ENCODE measurements at places on chromosomes 13 and 19.

DNA sequence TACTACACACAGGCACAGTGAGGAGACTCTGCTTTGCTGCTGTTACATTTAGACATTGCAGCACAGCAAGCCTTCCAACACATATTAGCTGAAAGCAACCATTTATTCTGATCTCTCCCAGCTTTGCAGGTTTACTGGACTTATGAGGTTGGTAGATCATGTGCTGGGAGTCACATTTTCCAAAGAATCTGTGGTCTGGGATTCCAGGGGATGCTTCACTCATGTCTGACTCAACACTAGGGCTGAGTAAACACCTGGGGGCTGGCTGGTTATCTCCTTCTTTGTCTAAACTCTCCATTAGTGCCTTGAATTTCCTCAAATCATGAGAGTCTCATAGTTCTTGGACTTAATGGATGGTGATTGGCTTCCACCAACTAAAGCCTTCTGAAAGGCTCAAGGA, 5.4 kb upstream of the LGALS13 start:
- no peak for DNase-seq

DNA sequence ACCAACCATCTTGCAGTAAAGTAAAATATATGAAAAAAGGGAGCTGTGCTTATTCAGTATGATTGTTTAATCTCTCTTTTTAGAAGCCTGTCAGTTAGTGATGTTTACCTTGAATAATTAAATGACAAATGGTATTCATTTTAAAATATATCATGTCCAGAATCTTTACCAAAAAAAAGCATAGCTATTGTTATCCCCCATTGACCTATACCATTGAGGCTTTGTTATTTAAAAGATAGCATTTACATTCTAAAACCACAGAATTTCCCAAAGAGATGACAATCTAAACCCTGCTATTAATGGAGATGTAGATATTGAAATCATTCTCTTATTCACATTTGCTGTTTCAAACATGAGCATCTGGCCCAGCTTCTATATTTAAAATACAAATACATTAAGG, 2.2 kb downstream of the CNMD start:
- no peak for DNase-seq

DNA sequence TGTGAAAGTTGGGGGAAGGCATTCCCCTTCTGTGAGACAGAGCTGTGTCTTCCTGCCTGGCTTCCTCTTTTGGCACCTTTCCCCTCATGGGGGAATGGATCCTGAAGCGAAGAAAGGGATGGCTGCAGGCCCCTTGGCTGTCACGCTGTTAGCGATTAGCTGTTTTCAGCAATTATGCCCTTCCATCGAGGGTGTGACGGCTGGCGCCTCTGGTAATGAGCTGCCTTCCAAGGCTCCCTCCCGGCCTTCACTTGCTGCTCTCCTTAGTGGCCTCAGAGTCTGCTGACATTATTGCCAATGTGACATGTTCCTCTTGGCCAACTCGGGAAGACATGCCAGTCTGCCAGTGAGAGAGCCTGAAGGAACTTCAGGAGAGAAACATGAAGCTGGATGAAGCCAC, 162.1 kb downstream of the ZIC5 start:
- no peak for DNase-seq

DNA sequence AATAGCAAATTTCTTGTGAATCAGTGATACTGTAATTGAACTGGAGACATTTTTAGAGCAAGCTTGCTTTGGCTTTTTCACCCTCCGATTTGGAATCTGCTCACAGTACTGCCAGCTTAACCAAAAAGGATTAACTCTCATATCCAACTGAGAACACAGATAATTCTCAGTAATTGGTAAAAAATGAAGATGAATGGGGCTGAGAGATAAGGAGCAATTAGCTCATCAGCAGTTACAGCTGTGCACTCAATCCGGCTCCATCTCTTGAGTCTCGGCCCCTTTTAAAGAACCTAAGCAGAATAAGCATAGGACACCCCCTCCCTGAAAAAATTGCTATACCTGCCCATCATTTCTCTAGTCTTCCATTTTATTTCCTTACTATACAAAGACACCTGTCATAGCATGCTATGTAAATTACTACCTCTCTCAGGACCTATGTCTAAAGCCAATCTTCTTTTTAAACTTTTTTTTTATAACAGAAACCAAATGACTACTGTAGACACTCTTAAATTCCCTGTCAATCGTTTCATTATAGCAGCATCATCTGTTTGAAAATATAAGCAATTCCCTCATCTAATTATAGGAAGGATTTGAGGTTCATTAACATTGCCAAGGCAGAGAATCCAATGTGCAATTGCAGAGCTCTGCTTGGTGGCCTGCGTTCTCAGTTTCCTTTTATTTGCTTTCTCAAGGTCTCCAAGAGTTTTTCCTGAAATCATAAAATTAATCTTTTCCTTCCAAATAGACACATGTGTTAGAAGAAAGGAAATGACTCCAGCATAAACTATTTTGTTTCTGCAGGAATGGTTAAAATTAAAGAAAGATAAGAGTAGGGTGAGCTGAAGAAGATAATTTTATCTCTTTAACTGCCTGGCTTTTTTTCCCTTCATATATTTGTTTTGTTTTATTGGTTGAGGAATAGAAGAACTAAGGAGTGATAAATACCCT, 242.1 kb downstream of the DACH1 start:
- no peak for DNase-seq

DNA sequence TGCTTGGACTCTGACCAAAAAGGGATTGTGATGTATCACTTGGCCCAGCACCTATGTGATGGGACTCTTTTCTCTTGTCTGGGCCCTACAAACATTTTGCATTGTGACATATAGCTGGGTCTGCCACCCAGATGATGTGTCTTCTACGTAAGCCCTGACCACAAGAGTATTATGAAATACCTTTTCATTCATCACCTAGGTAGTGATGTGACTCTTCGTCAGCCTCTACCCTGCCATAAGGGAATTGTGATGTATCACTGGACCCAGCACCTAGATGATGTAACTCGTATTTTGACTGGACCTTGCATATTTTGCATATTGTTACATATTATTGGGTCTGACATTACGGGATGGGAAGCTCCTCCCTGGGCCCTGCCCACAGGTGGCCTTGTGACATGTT, 29.7 kb upstream of the ZNF681 start:
- no peak for DNase-seq

DNA sequence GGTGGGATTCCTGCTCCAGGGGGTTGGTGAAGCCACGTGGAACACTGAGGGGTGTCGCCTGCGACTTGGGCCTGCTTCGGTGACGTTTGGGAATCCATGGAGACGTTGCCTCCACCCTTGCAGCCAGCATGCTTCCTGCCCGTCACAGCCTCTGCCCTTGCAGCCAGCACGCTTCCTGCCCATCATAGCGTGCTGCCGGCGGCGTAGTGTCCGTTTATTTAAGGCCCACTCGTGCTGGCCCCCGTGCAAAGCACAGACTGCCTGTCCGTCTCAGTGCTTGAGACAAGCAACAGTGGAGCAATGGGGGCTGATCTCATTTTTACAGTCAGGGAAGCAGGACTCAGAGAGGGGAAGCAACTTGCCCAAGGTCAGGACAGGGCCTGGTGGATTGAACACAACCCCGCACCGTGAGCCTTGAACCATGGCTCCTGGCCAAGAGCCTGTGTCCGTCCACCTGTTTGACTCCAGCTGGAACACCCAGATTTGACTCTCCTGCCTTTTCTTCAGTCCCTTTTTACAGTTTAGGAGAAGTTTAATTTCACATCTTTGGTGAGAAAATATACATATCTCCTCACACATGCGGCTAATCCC, 149.6 kb downstream of the TEX29 start:
- no peak for DNase-seq

- DNase-seq: peak; percentile 80
Measured at GRCh38 chr19:13102666-13103580, at the start of gene LYL1. Gene LYL1, minus strand, starts transcription at chr19:13102858. Its CDS starts 1,687 bp downstream, at chr19:13101171.

GRCh38 chr19:2274931-2275535, 6.9 kb downstream of the PEAK3 start:
- peak; percentile 71 for DNase-seq

GRCh38 chr19:45164577-45165335, 4.0 kb upstream of the NKPD1 start:
- DNase-seq: peak; percentile 89

GRCh38 chr19:39807846-39808364, 26.1 kb downstream of the DYRK1B start:
- DNase-seq: no peak

- DNase-seq: no peak
Measured at GRCh38 chr19:10368101-10368803, 12.1 kb downstream of the TYK2 start.

- peak; percentile 54 for DNase-seq
Measured at GRCh38 chr13:25375727-25376358, 4.1 kb downstream of the ATP8A2 start.

- DNase-seq: no peak
Measured at GRCh38 chr13:40306817-40307216, 359.6 kb downstream of the FOXO1 start.

DNA sequence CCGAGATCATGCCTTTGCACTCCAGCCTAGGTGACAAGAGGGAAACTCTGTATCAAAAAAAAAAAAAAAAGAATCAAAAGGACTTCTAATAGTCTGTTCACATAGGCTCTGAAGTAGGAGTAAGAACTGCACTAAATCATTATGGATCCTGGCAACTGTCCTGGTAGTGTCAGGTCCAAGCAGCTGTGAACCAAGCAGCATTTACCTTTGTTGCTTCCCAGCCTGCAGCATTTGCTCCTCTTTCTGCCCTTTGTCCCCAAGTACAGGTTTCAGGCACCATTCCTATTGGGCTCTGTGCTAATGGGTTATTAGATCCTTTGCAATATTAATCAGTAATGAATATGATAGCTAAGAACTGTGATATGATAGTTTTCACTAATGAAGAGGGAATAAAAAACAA, 77.4 kb upstream of the NBEA start:
- DNase-seq: no peak

GRCh38 chr13:48038761-48039160, 1.2 kb downstream of the NUDT15 start:
- peak; percentile 24 for DNase-seq

DNA sequence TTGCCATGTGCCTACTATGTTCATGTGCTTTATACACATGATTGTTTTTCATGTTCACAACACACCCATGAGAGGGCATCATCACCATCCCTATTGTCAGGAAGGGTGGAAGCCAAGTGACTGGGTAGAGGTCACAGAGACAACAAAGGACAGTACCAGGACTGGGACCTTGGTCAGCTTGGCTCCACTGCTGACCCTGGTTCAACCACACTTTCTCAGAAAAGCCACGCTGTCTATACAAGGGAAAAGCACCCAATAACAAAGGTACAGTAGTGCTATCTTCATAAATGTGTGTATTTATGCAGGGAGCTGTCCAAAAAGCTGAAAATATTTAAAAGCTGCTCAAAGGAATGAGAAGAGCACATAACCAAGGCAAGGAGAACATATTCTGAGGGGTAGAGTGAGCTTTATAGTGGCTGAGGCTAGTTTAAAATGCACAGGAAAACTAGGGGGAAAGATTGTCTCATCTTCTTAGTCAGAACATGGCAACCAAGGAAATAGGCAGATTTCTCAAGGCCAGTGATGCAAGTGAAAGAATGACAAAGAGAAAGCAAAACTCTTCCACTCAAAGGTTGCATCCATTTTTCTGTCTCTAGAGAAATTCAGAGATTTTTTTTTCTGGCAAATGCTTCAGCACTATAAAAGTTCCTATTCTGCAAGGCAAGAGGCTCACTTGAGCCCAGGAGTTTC, 415.0 kb downstream of the FOXO1 start:
- DNase-seq: peak; percentile 62

GRCh38 chr19:56333506-56333905, 18.9 kb upstream of the ZSCAN5A start:
- DNase-seq: peak; percentile 63

- no peak for DNase-seq
Measured at GRCh38 chr19:34017601-34018000, 154.7 kb upstream of the LSM14A start.

DNA sequence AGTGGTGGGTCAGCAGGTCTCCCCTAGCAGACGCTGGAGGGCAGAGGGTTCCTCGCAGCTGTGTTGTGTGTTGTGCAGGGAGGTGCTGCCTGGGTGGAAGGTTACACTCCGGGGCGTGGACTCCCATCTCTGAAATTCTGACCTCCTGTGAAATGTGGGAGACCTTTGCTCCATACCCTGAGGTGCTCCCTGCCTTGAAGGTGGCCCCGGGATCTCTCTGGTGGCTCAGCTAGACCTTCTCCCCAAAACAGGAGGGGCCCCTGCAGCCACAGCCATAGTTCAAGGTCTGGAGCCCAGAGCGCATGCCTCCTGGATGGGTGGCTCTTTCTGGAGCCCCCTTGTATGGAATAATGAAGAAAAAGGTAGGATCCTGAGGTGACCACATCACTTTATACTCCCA, 70.2 kb downstream of the SOX1 start:
- no peak for DNase-seq

GRCh38 chr19:29841559-29842367, 30.0 kb downstream of the CCNE1 start:
- peak; percentile 70 for DNase-seq

- no peak for DNase-seq
Measured at GRCh38 chr13:100480676-100481075, 107.9 kb downstream of the GGACT start.

DNA sequence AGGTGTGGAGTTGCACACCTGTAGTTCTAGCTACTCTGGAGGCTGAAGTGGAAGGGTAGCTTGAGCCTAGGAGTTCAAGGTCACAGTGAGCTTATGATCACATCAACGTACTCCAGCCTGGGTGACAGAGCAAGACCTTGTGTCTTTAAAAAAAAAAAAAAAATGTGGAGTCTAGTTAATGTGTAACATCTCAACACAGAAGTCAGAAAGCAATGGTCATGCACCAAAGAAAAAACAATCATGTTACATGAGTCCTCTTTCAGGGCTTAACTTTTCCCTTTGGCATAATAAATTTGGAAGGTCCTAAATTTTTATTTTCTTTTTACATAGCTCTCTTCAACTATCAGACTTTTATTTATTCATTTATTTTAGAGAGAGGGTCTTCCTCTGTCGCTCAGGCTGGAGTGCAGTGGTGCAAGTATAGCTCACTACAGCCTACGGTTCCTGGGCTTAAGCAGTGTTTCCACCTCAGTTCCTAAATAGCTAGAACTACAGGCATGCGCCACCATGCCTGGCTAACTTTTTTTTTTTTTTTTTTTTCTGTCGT, 22.3 kb downstream of the SETDB2 start:
- DNase-seq: no peak

DNA sequence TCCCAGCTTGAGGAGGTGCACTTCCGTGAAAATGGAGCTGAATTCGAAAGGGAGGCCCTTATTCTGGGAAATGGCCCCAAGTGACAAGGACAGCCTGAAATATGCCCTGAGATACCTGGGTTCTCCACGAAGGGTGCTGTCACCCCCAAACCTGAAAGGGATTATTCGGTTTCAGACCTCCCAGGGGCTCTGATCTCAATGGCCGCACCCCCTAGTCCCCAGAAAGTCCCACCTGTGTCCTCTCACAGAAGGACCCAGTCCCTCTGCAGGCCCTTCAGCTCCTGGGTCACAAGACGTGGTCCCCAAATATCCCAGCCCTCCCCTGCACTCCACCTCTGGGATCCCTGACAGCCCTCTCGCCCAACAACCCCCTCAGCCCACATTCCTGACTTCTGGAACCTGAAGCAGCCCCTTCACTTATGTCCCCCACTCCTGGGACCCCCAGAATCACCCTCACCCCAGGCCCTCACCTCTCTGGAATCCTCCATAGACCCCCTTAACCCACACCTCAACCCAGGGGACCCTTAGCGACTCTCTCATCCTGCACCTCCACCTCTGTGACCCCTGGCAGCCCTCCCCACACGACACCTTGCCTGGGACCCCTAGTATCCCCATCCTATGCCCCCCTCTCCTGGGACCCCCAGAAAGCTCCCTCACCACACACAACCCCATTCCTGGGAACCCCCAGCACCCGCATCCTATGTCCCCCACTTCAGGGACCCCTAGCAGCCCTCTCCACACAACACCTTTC, 606 bp downstream of the SYNGR4 start:
- DNase-seq: no peak
